ENCODE measurements at places on chromosomes 11 and 22.

- DNase-seq = no peak
Measured at GRCh38 chr22:49113758-49114157, 713.9 kb downstream of the BRD1 start.

DNA sequence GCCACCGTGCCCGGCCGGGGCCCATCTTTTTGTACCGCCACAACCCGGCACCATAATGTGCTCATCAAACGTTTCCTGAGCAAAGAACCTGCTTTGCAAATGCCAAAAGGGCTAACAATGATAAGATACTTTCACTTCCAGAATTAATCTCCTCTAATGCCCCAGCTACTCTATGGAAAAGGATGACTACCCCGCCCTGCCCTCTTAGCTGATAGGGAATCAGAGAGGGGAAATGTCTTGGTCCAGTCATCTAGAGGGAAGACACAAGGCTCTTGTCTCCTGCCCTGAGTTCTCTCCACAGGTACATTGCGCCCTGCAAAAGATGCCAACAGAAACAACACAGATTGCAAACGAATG, 586 bp downstream of the TTLL1 start:
- DNase-seq = no peak

GRCh38 chr22:50258361-50259292, 2.9 kb downstream of the MAPK12 start:
- no peak for DNase-seq

- no peak for DNase-seq
Measured at GRCh38 chr22:21095773-21096107, 50.0 kb downstream of the LRRC74B start.

DNA sequence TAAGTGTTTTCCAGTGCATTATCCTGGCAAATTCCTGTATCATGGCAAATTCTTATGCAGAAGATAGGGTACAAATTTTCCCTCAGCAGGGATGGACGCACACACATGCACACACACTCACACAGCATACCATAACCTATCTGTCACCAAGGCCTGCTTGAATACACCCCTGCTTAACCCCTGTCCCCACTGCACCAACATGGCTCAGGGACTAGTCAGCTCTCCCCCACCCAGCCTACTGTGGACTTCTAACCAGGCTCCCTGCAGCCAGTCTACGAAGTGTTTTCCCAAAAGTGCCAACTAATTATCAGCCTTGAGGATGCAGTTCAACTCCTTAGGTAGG, 63.1 kb downstream of the RAB30 start:
- no peak for DNase-seq

DNA sequence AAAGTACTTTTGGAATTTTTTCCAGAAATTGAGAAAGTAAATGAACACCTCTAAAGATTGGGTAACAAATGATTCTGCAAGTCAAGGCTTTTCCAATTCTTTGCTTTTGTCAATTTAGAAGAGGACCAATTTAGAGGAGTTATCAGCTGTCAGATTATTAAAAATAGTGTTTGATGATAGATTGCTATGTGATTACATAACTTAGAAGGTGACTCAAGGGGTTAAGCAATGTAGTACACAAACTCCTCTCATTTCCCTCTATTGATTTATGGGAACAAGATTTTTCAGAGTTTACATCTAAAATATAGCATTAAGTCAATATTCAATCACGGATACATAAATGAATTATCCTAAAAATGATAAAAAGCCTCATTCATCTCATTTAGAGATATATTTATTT, 70.3 kb downstream of the INSC start:
- DNase-seq = no peak

DNA sequence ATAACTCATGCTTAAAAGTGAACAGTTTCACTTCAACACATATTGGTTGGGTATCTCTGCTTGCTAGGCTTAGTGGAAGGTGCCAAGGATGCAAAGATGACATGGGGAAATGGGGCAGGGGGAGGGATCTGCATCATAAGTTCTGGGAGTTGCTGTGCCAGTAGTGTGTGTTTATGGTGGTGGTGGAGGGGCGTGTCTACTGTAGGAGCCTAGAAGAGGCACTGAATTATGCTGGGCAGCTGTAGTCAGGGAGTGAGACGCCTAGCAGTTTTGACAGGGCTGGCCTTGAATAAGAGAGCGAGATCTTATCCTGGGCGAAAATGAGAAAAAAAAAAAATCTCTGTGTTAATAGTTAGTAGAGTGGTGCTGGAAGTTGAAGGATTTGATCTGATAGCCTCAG, 3.0 kb downstream of the ELMOD1 start:
- no peak for DNase-seq

- no peak for DNase-seq
Measured at GRCh38 chr22:35065796-35066218, at the start of gene ISX. Gene ISX (plus strand): TSS chr22:35066158. CDS start chr22:35067088, 930 bp downstream.
